Chondrocyte (in vitro differentiated cells): ENCODE measurements at places on chromosomes 1 and 21.

GRCh38 chr1:26582836-26583460 is 53.4 kb downstream of the RPS6KA1 start:
- no peak for DNase-seq

GRCh38 chr1:46310321-46310720 is 6.8 kb downstream of the UQCRH start:
- DNase-seq = no peak

DNA sequence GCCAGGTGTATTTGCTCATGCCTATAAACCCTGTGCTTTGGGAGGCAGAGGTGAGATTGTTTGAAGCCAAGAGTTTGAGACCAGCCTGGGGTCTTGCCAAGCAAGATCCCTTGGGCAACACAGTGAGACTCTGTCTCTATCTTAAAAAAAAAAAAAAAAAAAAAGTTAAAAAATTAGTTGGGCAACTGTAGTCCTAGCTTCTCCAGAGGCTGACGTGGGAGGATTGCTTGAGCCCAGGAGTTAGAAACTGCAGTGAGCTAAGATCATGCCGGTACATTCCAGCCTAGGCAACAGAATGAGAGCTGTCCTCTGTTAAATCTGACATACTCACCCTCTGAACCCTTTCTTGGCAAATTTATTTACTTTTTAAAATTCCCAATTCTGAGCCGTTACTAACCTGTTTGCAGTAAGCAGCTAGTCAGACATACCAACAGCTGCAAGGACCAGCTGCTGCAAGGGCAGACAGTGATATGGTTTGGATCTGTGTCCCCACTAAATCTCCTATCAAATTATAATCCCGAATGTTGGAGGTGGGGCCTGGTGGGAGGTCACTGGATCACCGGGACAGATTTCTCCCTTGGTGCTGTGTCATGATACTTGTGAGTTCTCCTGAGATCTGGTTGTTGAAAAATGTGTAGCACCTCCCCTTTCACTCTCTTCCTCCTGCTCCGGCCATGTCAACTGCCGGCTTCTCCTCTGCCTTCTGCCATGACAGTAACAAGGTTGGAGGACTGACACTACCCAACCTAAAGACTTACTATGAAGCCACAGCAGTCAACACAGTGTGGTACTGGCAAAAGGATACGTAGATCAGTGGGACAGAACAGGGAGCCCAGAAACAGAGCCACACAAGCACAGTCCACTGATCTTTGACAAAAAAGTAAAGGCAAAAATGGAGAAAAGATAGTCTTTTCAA is 10.6 kb downstream of the PARP1 start:
- no peak for DNase-seq

GRCh38 chr1:212640223-212640878 is 31.8 kb downstream of the ATF3 start:
- DNase-seq = no peak

DNA sequence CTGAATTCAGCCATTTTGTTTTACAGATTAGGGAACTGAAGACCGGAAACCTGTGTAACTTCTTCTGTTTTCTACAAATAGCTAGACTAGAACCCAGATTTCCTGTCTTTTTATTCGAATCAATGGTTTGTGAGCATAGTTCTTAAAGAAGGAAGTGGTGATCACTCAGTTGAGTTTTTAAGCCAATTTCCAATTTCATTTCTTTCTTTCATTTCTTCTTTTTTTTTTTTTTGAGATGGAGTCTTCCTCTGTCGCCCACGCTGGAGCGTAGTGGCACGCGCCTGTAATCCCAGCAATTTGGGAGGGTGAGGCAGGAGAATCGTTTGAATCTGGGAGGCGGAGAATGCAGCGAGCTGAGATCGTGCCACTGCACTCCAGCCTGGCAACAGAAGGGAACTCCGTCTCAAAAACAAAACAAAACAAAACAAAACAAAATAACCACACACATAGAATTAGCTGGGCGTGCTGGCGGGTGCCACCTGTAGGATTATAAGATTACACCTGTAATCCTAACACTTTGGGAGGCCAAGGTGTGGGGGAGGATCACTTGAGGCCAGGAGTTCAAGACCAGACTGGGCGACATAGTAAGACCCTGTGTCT is 3.0 kb upstream of the MDM4 start:
- DNase-seq = no peak

DNA sequence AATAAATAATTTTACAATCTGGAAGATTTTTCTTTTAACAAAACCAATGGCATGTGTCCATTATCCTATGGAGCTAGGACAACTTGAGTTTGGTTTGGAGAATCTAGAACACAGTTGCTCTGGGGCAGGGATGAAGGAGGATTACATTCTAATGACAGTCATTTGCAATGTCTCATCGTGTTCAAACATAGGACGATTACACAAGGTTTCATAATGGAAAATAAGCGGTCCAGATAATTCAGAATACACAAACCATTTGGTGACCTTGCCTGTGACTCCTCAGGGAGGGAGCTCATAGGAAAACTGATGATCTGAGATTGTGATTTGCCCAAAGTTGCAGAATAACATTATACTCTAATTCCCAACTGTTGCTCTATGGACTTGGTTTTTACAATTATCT is 27.6 kb upstream of the RGL1 start:
- no peak for DNase-seq

GRCh38 chr1:118504867-118505266 is 319.8 kb upstream of the SPAG17 start:
- DNase-seq = no peak

DNA sequence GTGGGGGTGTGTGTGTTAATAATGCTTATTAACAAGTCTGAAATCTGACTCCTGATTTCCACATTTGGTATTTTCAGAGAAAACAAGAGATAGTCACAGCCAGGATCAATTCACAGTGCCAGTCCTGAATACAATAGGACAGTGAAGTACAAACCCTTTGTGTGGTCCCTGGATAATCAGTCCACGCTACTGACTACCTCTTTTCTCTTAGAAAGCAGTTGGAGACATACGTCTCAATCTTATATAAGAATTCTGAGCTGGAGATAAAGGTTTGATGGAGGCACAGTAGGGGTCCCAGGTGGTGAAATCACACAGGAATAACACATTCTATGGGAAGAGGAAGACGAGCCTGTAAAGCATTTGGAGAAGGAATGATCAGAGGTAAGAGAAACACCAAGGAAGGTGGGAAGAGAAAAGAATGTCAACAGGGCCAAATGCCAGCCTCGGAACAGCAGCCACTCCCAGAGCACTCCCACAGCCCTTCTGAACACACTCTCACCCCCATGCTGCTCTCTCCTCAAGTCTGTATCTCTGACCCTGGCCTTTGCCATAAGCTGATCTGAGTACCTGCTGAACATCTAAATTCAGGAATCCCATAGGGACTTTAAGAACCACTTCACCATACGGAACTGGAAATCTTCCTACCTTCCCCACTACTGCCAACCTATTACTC is 48.6 kb downstream of the TRAF5 start:
- DNase-seq = no peak
